ENCODE measurements at places on chromosomes 2 and 18.

DNA sequence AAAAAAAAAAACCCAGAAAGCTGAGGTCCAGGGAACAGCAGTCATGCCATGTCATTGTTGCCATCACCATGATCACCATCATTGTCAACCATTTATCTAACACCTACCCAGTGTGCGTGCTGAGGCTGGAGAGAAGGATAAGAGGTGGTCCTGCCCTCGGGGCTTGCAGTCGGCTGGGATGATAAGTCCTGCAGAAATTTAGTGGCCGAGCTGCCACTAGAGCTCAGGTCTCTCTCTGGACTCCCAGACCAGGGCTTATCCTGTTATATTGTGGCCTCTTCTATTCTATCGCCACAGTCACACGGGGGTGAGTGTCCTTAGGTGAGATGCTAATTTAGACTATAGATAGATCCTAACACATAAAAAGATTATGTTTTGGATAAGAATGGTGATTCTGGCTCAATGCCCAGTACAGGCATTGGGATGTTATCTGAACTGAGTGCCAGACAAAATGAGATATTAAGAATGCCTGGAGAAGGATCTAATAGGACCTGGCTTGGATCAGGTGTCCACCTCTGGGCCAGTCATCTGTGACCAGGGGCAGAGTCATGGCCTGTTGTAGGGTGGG lies 43.2 kb upstream of the YWHAQ start:
- no peak for DNase-seq

GRCh38 chr18:65988972-65989371 lies 238.2 kb downstream of the CDH7 start:
- DNase-seq = no peak

DNA sequence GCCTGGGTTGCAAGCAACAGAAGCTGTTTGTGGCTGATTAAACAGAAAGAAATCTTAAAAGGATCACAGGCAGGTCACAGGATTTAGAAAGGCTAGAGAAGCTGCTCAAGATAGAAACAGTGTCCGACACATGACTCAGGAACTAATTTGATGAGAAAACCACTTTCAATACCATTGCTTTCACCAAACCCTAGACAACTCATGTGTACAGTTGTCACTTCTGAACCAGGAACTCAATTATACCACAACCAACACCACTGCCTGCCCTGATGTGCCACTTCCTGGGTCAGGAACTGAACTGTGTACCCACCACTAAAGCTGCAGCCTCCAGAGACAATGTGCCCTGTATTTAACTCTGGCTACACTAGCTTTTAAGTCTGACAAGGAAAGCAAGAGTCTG lies 56.0 kb downstream of the TMEM247 start:
- peak; percentile 65 for DNase-seq

GRCh38 chr2:105400138-105400540 lies 1.3 kb upstream of the FHL2 start:
- DNase-seq = no peak

- DNase-seq = no peak
Observed at GRCh38 chr2:69620870-69621269, 22.7 kb downstream of the AAK1 start.

DNA sequence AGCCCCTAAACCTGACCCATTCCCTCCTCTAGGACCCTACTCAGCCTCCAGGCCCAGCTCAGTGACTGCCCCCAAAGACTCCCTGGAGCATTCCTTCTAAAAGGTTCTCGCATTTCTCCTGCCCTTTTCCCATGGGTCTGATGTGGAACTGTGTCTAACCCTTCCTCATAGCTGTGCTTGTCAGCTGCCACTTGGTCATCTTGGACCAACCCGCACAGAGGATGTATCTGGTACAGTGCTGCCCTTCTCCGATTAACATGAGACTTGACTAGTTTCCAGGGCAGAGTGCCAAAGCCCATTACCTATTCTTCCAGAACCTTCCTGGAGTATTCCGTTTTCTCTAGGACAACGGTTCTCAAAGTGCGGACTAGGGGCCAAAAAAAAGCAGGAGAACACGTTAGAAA lies 518 bp upstream of the NFU1 start:
- no peak for DNase-seq

- DNase-seq = no peak
Observed at GRCh38 chr2:98819231-98819766, 88.4 kb upstream of the MGAT4A start.

GRCh38 chr2:13560322-13560721 lies 843.6 kb downstream of the TRIB2 start:
- no peak for DNase-seq

DNA sequence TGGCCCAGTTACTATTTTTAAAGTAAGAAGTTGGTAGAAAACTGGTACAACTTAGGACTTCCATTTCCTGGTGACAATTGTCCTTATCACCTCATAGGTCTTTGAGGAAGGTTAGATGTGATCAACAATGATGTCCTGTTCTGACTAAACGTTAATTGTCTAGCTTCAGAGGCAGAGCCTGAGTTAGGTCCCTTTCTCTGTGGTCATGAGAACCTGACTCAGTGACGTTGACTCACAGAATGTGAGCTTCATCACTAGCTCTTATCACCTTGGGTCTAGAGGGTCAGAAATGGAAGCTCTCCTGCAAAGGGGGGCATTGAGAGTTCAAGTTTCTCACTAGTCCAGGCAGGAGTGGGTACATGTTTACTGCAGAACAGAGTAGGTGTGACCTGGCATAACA lies 60.6 kb upstream of the ATP8B1 start:
- no peak for DNase-seq

GRCh38 chr2:191845248-191845715 lies 1.6 kb downstream of the CAVIN2 start:
- DNase-seq = no peak

DNA sequence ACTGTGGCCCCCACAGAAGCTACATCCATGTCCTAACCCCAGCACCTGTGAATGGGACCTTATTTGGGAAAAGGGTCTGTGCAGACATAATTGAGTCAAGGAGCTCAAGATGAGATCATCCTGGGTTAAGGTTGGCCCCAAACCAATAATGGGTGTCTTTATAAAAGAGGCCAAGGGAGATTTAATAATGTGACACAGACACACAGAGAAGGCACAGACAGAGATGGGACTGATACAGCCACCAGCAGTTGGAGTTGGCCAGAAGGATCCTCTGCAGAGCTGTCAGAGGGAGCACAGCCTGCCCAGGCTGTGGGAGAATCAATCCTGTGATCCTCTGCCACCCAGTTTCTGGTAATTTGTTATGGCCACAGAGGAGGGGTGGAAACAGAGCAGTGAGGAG lies 26.0 kb downstream of the SNORC start:
- no peak for DNase-seq

- no peak for DNase-seq
Observed at GRCh38 chr2:73043929-73044832, 27.3 kb downstream of the SFXN5 start.

DNA sequence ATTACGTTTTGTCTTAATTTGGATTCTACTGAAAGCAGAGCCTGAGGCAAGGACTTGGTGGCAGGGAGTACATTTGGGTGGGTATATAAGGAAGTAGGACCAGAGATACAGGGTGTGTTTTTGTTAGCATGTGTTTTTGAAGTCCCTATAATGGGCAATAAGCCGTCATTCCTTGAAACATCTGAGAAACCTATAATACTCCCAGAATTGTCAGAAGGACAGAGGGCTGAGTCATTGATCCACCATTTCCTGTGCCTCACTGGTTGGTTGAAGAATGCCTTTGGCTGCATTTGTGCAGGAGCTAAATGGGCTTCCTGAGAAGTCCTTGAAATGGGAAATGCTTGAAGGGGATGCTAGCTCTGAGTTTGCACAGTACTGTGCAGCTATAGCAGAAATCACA lies 281.8 kb upstream of the ZEB2 start:
- no peak for DNase-seq

GRCh38 chr2:101415220-101415619 lies 27.9 kb upstream of the CREG2 start:
- DNase-seq = no peak

DNA sequence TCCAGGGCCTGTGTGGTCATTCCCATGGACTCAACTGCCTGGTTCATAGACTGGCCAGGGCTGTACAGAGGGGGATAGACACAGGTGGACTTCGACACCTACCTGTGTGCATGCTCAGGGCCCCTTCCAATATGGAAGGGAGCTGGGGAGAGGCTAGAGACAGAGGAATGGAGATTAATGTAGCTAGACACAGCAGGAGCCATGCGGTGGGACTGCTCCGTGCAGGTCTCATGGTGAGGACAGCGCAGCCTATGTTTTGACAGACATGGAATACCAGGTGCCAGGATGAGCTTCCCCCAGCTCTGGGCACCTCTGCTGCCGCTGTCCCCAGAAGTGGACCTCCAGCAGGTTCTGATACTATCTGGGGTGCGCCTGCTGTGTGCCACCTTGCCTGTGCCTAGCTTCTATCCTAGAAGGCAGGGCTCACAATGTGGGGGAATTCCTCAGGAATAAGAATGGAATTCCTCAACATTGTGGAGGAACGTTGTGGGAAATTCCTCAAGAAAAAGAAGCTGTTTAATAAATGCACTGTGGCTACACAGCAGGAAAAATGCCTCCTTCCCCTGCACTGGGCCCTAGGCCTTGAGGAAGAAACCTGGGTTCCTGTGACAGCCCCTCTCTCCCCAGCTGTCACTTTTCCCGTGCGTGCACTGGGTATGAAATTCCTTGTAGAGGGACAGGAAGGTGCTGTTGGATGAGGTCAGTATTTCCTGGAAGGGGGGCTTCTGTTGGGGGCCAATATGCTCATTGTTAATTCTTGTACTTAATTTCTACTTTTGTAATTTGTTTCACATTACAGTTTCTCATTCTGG lies 7.3 kb downstream of the IL1R1 start:
- no peak for DNase-seq

GRCh38 chr2:73862987-73863386 lies 29.8 kb upstream of the ACTG2 start:
- DNase-seq = no peak

GRCh38 chr2:85156153-85156552 lies 23.0 kb downstream of the TCF7L1 start:
- DNase-seq = no peak

GRCh38 chr2:181395851-181396250 lies 61.3 kb upstream of the ITGA4 start:
- no peak for DNase-seq

DNA sequence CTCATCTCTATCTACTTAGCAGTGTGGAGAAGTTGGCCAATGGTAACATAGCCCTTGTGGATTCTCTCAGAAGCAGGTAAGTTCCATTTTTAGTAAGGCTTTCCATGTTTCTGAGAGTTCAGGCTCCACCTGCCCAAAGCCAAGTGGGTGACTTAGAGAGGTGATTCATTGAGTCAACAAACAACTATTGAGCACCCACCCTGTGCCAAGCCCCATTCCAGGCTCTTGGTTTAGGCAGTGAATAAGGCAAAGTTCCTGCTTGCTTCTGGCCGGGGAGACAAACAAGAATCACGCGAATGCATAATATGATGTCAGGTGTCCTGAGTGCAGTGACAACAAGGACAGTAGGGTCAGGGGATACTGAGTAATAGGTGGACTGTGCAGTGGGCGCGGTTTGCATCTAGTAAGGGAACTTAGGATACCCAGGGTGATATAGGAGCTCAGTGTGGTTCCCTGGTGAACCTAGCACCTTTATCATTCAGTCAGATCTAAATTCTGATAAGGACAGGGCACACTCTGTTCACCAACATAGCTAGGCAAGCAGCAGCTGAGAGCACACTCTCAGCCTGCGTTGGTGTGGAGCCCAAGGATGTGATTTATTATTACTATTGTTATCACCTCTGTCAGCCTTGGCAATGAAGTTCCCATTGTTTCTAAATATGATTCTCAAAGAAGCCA lies 31.7 kb upstream of the KCTD1 start:
- no peak for DNase-seq

- peak; percentile 48 for DNase-seq
Observed at GRCh38 chr18:79393181-79393634, 2.5 kb upstream of the NFATC1 start.

DNA sequence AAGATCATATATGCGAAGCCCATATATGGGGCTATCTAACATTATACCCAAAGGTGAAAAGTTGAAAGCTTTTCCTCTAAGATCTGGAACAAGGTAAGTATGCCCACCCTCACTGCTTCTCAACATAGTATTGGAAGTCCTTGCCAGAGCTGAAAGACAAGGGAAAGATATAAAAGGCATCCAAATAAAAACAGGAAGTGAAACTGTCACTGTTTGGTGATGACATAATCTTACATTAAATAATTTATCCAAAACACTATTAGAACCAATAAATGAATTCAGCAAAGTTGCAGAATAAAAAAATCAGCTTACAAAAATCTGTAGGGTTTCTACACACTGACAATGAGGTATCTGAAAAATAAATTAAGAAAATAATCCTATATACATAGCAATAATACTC lies 205.8 kb downstream of the INSIG2 start:
- DNase-seq = no peak

- DNase-seq = no peak
Observed at GRCh38 chr2:181446985-181447384, 10.2 kb upstream of the ITGA4 start.

GRCh38 chr18:25053466-25053865 lies 298.5 kb downstream of the ZNF521 start:
- DNase-seq = no peak

GRCh38 chr2:159129824-159130223 lies 156.7 kb downstream of the WDSUB1 start:
- no peak for DNase-seq
